ENCODE measurements at places on chromosomes 16 and 17. TPM values are rescaled to one million over a fixed set of nuclear protein-coding genes. Genes with fewer than 3 reads are reported as not detected.

GRCh38 chr17:39818358-39819000 is 45.6 kb downstream of the IKZF3 start:
- H3K27ac ChIP-seq = no peak overlapping the region
- H3K36me3 ChIP-seq = peaks cover 33% of the 10 kb centered on the region
- no peak for DNase-seq
- H3K27me3 ChIP-seq = no peaks in the 10 kb centered on the region
- H3K4me1 ChIP-seq = peaks cover 51% of the 10 kb centered on the region

Gene RAB37
- total RNA-seq = 12.1 TPM

DNA sequence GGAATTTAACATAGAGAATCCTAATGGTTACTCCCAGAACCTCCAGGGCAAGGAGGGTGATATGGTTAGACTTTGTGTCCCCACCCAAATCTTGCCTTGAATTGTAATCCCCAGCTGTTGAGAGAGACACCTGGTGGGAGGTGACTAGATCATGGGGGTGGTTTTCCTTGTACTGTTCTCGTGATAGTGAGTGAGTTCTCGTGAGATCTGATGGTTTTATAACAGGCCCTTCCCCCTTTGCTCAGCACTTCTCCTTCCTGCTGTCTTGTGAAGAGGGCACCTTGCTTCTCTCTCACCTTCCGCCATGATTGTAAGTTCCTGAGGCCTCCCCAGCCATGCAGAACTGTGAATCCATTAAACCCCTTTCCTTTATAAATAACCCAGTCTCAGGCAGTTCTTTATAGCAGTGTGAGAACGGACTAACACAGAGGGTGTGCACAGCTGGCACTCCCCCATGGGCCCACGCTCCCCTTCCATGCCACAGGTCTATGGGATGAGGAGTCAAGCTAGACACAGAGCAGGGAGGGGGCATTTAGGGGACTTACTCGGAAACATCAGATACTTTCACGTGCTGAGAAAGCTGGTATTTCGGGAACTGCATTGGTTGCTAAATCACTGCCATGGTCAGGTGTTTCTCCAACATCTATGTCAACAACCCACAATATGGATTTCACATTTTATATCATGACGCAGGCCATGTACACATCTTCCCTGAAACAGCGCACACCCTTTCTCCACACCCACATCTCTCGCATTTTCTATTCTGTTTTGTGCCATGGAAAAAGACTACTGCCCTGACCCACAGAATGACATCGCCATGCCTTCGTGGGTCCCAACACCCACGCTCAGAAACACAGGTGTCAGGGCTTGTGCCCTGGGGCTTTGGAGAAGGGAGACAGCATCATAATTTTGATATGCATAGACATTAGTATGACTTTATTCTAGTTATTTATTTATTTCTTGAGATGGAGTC is 199.1 kb upstream of the GSE1 start:
- H3K27me3 ChIP-seq = no peaks in the 10 kb centered on the region
- no peaks in the 10 kb centered on the region for H3K36me3 ChIP-seq
- H3K27ac ChIP-seq = no peak overlapping the region
- no peaks in the 10 kb centered on the region for H3K4me1 ChIP-seq
- H3K4me3 ChIP-seq = no peak overlapping the region
- DNase-seq = no peak

DNA sequence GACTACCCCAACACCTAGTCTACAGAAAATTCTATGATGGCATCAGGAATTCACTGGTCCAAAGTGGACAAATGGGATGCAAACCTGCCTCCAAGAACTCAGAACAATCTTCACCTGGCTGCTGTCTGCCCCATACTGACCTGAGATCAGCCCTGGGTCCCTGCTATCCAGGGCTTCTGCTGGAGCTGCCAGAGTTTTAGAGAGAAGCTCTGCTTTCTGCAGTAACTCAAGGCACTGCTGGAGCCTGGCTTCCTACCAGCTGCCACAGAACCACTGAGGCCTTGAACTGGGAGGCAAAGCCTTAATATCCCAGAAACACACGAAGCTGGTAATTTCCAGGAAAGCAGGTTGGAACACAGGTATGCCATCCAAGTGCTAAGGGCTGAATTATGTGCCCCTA is 7.5 kb downstream of the TMEM170A start:
- H3K27me3 ChIP-seq = no peaks in the 10 kb centered on the region
- H3K4me1 ChIP-seq = peaks cover 28% of the 10 kb centered on the region
- peaks cover 32% of the 10 kb centered on the region for H3K36me3 ChIP-seq
- no peak for DNase-seq
- no peak overlapping the region for H3K27ac ChIP-seq
- no peak overlapping the region for H3K4me3 ChIP-seq

Gene WDR45B
- 66.9 TPM for total RNA-seq

Gene ITGB3
- not detected for total RNA-seq

Measured in activated T-helper 2 cell treated with anti-CD3 and anti-CD28 coated beads, Interferon-gamma antibody, Interleukin-2, Interleukin-4, amounts not matched to agents 10 μg/mL and 5 μg/mL and 100 μg/mL, durations not matched to agents 14 hours and 24 hours and 36 hours (primary cell).